ENCODE measurements at places on chromosomes 5 and 9.

DNA sequence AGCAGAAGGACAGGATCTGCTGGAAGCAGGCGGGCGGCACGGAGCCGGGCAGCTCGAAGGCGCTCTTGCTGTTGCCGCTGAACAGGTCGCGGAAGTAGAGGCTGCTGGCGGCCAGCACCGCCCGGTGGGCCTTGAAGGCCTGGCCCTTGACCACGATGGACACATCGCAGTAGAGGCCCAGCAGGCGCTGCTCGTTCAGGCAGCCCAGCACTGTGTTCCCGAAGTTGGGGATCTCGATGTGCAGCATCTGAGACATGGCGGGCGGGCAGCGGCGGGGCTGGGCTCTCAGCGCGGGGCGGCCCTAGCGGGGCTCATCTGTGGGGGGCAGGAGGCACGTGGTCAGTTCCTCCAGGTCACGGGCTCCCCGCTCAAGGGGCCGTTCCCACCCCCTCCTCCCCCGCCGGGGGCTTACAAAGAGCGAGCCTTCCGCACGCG, 44.8 kb downstream of the NACC2 start:
- no peak for DNase-seq

GRCh38 chr9:5851445-5851844, 18.5 kb upstream of the ERMP1 start:
- no peak for DNase-seq

GRCh38 chr9:101383361-101383760, 1.4 kb downstream of the BAAT start:
- DNase-seq, result no peak

- DNase-seq, result no peak
These were observed 27.2 kb downstream of the RECK start for GRCh38 chr9:36063804-36064447.

DNA sequence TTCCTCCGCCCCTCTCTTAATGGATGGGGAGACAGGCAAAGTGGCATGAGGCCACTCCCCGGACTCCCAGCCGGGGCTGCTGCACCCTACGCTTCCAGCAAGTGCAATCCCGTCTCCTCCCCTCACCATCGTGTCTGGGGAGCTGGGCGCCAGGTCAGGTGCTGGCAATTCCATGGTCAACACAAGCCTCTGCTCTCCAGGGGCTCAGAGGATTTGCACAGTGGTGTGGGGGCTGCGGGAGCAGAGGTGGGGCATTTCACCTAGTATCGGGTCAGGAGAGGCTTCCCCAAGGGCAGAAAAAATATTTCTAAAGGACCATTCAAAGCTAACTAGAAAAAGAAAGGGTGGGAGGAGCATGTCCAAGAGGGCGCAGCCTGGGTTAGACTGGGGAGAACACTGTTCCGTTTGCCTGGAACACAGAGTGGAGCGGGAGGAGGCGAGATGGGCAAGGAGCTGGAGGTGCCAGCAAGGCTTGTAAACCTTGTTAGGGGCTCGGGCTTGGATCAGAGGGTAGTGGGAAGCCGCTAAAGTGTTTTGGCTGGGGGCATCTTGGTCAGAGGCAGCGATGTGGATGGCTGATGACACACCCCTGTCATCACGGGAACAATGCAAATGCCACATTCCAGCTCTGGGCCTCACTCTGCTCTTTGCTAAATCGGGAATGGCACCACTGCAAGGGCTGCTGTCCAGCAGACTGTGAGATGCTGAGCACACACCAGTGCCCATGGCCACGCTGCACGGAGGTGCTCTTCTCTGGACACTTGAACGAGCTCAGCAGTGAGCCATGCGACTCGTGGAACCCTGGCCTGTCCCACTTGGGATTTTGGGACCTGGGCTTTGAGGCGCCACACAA, 191.7 kb downstream of the CDK5RAP2 start:
- no peak for DNase-seq

- DNase-seq, result no peak
These were observed 36.2 kb upstream of the CXXC5 start for GRCh38 chr5:139611703-139612584.

GRCh38 chr5:2888520-2889060, 137.1 kb upstream of the IRX2 start:
- DNase-seq, result no peak
